ENCODE measurements at places on chromosomes 2 and 18.

GRCh38 chr2:25009954-25010353, 31.9 kb upstream of the EFR3B start:
- DNase-seq: no peak

GRCh38 chr2:20604401-20604911, 46.4 kb downstream of the HS1BP3 start:
- no peak for DNase-seq

- peak; percentile 32 for DNase-seq
These were observed 55.6 kb upstream of the ACMSD start for GRCh38 chr2:134782792-134783191.

GRCh38 chr18:9017905-9018227, 84.6 kb upstream of the NDUFV2 start:
- peak; percentile 21 for DNase-seq

DNA sequence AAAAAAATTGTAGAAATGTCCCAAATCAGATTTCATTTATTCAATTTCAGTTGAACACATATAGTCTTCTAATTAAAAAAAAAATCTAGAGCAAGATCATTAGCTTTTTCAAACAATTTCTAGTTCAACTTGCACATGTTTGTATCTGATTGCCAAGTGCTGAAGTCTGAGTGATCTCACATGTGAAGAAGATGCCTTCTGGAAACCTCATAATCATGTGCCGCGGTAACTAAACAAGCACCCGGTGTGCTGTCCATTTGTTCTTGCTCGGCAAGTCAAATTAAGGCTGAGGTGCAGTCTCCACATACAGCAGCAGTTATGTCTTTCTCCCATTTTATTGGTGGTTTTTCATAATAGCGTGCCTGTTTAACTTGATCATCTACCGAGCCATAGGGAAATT, 18.7 kb downstream of the CABLES1 start:
- no peak for DNase-seq

- DNase-seq: no peak
These were observed 258.0 kb downstream of the CNTNAP5 start for GRCh38 chr2:124283096-124283495.

GRCh38 chr2:146129231-146129630, 1609.3 kb upstream of the ZEB2 start:
- DNase-seq: no peak

GRCh38 chr2:216292886-216293301, 79.4 kb downstream of the MARCHF4 start:
- DNase-seq: peak; percentile 74

DNA sequence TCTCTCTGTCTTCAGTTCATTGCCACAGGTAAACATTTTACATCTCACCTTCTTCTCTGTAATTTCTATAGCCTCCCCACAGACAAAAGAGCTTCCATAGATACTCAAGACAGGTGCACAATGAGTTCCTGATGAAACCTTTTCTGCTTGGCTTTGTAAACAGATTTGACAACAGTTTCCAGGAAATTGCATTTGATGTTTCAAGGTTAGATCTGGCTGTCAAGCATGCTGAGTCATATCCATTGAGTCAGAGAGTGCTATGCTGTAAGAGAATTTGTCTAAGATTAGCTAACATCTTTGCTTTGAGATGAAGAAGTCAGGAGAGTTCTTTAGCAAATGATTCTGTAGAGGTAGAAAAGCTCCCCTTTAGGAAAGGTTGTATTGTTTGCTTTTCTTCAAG, 40.6 kb upstream of the MAP2 start:
- no peak for DNase-seq

DNA sequence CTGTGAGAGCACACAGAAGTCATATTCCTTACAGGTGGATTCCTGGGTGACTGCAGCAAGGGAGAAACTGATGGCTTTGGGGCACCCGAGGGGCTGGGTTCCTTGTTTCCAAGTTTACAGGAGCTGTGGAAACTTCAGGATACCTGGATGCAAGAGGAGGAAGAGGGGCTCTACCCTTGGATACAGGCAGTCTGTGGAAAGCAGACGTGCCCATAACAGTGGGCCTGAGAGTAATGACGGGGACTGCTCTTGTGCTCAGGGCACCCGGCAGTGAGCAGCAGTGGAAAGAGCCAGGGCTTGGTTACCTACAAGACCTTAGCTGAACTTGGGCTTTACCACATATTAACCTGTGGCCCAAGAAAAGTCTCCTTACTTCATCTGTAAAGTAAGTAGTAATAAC, 102.2 kb upstream of the TGFA start:
- DNase-seq: no peak

GRCh38 chr2:70248181-70248847, at the start of gene TIA1:
TIA1 (minus strand) TSS chr2:70248628; CDS start chr2:70248430, 198 bp downstream.
- peak; percentile 97 for DNase-seq

- no peak for DNase-seq
These were observed 15.5 kb downstream of the FBXO11 start for GRCh38 chr2:47890711-47891368.

DNA sequence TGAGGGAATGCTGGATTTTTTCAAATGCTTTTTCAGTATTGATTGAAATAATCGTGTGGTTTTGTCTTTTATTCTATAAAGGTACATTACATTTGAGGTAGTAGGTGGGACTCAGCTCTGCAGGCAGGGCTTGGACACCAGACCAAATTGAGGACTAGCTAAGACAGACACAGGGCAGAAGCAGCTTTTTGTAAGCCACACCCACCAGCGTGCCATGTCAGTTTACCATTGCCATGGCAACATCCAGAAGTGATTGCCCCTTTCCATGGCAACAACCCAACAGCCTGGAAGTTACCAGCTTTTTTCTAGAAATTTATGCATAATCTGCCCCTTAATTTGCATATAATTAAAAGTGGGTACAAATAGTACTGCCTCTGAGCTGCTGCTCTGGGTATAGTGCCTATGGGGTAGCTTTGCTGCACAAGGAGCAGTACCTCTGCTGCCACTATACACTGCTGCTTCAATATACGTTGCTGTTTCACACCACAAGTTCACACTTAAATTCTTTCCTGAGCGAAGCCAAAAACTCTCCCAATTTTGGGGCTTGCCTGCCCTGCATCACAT, 23.6 kb upstream of the VWA3B start:
- no peak for DNase-seq

DNA sequence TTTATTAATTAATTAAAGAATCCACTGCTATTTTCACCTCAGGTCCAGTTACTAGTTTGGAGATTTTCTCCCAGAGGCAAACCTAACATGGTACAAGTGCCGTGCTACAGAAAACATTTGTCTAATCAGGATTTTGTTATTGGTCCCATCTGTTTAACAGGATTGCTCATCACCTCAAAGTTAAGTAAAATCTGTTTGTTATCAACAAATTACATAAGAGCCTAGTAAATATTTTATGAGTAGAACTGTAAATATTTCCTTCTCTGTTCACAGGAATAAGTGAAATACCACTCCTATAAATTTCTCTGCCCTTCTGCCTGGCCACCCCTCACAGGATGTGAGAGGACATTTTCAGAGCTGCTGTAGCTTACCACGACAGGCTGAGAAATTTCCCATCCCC, 200.2 kb downstream of the RAD51AP2 start:
- no peak for DNase-seq

- DNase-seq: peak; percentile 69
These were observed 5.3 kb upstream of the GDF7 start for GRCh38 chr2:20661421-20662307.

GRCh38 chr2:233811732-233812131, 33.6 kb downstream of the MROH2A start:
- DNase-seq: no peak

DNA sequence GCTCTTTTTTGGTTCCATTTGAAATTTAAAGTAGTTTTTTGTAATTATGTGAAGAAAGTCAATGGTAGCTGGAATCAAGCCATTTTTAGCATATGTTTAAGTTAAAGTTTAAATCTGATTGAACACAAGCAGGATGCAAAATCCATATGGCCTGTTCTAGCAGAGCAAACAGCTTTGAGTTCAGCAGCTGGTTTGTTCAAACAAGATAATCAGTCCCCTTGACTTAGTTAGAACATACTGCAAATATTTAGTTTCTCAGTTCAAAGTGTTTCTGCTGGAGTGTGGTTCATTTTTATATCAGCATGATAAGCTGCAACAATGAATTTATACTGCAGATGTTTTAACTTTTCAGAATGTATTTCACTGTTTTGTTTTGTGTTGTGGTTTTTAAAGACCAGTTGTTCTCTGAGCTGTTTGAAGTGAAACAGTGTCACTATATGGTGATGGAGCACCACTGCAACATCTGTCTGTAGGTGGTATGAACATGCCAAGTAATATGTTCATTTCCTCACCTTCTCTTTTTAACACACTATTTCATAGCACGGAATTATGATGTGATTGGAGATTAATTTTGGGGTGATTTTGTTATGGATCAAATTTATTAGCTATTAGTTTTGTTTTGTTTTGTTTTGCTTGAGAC, 125.3 kb downstream of the COL4A4 start:
- no peak for DNase-seq

DNA sequence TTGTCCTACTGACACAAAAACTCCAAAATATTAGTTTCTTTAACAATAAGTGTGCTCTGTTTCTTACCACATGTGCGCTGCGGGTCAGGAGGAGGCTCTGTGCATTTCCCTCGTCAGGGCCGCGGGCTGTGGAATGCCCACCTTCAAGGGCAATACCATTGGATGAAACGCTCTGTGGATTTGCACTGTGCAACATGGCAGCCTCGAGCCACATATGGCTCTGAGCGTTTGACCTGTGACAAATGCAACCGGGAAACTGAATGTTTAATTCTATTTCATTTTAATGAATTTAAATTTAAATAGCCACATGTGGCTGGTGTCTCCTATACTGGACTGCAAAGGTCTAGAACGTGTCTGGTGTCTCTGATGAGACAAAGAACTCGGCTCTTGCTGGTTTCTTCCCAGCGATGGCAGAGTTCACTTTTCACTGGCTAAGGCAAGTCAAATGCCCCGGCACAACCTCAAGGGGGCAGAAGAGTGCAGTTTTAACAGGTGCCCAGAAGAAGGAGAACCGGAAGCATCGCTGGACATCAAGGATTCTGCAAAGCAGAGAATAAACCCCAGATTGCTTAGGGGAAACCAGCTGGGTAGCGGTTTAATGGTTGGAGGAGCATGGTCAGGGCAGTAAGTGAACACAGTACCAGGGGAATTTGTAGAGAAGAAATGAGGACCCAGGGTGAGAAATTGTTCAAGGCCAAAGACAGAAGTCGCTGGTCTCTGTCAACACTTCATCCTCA, 37.0 kb upstream of the TMEM18 start:
- peak; percentile 65 for DNase-seq

GRCh38 chr18:33201509-33201926, 239.0 kb downstream of the CCDC178 start:
- DNase-seq: peak; percentile 52

DNA sequence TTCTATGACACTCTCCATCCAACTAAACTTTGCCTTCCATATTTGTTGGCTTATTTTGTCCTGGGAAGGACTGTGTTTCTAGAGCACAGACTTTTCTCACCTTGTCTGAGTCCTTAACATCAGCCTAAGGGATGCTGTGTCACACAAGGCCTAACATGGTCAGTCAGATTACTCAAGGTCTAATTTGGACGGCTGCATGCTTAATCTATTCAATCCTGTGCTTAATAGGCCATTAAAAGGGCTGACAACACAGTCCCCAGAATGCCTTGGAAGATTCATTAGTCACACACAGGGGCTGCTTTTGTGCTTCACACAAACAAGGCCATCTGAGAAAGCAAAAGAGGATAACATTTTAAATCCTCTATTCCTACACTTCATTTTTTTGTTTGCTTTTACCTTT, 84.0 kb downstream of the DYNAP start:
- DNase-seq: no peak

DNA sequence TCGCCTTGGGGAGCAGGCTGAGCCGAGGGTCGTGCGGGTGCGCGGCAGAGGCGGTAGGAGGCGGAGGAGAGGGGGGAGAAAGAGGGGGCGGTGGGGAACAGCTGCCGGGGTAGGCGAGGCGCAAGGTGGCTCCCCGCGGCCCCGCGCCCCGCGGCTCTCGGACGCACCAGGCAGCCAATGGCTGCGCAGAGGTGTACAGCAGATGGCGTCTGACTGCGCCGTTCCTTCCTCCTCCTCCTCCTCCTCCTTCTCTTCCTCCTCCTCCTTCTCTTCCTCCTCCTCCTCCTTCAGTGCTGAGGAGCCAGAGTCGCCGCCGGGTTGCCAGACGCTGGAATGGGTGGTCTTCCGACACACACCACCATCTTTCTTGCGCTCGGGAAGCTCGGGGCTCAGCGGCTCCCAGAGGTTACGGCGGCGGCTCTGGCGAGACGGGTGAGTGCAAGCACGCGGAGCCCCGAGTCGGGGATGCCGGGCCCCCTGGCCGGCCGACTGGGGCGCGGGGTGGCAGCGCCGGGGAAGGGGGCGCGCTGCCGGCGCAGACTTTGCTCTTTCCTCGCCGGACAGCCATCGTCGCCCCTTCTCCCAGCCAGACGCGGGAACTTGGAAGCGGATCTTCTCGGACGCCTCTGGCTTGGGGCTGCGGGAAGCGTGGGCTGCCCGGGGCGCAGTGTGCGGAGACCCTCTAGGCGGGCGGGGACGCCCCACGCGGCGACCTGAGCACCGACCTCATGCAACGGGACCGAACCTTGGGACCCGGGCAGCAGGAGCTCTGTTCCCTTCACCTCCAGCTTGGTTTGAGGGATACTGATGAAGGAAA, at the start of gene THSD7B:
TSS of gene THSD7B (plus strand) at position 290 of the 817 bp plus-strand sequence. CDS start 116,634 bp downstream, outside the sequence.
- DNase-seq: no peak

DNA sequence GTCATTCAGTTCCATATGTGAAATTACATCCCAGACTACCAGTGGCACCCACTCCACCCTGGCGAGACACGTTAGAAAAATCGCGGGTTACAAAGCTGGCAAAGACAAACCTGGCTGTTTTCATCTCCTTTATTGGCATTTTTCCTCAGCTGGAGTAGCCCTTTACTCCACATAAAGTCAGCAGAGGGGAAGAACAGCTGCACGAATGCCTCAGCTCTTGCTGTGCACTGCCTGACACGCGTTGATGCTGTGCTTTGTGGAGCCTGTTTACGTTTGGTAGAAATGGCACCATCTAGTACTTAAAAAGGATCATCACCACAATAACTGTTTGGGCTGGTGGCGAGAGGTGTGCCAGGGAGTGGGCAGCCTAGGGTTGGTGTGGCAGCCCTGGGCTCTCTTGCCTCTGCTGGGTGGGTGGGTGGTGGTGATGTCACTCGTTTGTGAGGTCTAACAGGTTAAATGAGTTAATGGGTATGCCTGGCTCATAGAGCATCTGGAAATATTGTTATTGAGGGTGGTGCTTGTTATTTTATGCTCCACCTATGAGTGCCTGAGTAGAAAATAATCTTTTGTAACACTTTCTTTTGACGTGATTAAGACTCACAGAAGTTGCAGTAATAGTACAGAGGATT, 16.4 kb downstream of the FARP2 start:
- DNase-seq: peak; percentile 80

DNA sequence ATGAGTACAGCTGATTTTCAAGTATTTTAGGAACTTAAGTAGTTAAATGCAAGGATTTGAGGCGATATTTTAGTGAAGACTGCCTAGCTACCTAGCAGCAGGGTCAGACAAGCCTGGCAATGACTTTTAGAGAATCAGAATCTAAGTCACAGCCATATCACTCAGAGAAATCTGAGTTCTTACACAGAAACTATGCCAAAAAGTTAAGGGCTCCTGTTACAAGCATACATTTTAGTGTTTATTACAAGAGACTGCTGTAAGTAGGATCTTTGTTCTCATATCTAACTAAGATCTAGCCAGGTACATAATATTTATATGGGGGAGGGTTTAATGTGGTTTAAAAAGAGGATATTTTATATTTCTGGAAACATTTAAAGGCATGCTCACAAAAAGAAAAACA, 37.5 kb downstream of the MAP4K3 start:
- no peak for DNase-seq
